ENCODE measurements at places on chromosomes 16 and 17.

DNA sequence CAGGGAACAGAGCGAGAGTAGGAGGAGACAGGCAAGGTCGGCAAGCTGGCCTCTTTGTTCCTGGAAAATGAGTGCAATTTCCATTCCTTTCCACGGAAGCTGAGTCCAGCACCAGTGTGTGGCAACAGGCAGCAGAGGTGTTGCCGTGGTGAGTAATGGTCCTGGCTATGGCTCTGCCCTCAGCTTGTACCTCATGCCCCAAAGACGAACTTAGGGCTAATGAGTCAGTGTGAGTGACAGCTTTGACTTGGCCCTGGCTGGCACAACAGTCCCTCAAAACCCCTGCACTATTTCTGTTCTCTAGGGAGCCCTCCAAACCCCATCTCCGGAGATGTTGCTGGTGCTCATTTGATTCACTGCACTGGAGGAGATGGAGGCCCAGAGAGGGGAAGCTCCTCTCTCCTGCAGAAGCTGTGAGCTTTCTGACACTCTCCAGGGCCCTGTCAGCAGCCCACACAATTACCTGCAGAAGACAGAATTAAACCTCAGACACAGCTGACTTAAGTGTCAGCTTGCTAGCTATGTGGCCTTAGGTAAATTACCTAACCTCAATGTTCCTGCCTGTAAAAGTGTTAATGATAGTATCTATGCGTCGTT is 129.9 kb downstream of the TMEM132E start:
- DNase-seq = no peak

DNA sequence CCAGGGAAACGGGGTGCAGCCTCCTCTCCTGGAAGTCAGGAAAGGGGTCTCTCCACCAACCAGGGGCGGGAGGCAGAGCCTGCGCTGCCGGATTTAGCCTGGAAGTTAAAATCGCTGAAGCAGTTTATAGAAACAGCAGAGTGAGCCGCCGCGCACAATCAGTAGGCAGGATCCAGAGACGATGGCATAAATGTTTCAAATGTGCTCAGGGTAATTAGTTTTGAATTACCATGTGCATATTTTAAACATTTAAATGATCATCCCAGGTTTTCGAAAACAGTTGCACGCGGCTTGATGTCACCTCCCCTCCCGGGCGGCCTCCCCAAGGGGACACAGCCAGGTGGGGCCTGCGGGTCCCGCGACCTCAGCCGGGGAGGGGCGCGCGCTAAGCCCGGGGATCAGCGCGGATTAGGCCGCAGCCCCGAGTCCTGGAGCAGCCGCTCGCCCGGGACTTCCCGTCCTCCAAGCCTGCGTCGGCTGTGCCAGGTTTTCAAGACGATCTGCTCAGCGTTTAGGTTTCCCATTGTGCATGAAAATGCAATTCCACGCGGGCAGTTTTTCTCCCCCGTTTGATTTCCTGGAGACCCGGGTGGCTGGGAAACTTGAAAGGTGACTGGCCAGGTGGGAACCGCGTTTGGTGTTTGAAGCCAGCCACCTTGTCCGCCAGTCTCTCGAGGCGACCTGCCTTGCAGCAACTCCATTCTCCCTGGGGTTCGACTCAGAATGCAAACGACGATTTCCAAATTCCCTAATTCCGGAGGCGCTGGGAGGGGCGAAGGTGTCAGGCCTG is 78.3 kb downstream of the RPA1 start:
- DNase-seq = no peak

- DNase-seq = no peak
Measured at GRCh38 chr17:34364751-34365150, 1.7 kb upstream of the CCL1 start.

DNA sequence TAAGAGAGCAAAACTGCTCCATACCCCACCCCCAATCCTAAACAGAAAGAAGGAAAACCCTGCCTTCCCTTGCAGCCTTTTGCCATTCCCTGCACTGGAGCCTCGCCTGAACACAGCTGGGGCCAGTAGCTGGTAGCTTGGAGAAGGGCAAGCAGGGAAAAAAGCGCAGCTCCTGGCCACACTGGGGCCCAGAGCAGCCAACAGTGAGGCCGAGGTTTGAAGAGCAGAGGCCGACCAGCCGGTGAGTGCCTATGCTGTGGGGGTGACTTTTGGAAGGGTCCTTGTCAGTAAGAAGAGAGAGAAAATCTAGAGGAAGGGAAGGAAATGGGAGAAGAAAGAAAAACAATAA is 3.2 kb upstream of the HOXB9 start:
- no peak for DNase-seq

DNA sequence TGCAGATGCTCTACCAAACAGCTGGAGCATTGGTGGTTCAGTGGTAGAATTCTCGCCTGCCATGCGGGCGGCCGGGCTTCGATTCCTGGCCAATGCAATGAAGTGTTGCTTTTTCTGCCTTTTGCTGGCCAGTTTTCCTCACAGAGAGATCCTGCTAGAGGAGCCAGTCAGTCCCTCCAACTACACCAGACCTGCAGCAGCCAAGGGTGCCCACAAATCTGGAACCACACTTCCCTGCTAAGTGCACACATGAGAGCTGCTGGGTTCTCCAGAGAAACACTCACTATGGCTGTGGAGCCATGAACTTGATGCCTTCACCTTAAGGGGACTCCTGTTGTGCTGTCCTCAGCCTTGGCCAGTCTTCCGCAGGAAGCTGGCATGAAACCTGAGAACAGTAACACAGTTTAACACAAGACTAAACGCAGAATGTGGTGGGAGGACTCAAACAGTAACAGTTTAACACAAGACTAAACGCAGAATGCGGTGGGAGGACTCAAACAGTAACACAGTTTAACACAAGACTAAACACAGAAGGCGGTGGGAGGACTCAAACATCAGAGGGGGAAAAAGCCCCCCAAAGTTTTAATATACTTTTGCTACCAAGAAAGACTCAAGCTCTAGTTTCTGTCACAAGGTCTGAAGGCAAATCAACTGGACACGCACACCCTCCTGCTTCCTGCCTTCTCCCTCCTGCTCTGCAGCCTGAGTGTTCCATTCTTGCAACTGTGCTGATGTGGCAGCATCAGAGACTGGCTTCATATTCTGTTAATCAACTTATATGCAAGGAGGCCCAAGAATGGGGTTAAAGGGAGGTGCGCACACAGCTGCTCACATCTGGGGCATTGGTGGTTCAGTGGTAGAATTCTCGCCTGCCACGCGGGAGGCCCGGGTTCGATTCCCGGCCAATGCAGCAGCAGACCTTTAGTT is 12.0 kb downstream of the VAC14 start:
- no peak for DNase-seq

DNA sequence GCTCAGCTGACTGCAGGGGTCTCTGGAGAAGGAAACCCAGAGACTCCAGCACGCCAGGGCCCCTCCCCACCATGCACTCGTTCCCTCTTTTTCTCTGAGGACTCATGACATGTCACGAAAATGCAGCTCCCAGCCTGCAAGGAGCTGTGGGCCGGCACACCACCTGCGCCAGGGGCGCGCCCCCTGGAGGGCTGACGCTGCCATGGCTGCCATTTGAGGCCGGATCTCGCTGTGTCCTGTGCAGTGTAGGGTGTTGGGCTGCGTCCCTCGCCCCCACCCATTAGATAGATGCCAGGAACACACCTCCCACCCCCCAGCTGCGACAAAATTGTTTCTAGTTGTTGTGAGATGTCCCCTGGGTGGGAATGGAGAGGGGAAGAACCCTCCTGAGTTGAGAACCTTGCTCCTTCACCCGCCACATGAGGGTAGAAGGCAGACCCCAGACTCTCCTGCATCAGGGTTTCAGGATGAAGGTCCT is 8.2 kb downstream of the SYNGR2 start:
- peak; percentile 62 for DNase-seq

- DNase-seq = no peak
Measured at GRCh38 chr17:6028294-6028693, 41.9 kb upstream of the WSCD1 start.

DNA sequence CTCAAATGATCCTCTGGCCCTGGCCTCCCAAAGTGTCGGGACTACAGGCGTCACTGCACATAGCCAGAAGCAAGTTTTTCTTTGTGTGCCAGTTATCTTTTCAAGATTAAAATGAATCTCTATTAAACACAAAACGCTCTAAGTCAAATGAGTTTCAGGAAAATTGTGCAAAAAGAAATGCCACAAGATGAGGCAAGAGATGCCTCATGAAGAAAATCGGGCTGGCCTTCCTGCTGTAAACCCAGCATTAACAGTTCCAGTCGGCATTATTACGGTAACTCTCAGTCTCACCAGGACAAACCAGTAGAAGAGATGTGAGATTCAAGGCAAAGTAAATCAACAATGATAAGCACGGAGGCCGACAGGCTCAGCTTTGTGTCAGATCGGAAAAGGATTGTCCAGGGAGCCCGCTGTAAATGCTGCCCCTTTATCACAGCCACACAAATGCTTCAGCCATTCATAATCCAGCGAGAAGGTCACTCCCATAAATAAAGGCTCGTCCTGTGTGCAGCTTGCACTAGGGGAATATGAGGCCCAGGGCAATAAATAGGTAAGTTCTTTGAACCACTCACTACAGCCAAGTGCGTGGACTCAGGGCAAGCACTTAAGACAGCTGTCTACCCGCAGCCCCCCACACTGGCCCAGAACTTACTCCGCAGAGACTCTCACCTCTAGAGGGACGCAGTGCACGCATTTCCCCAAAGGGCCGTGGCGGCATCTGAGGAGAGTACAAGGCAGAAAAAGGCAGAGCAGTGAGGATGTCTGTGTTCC is 27.2 kb downstream of the NPLOC4 start:
- no peak for DNase-seq

DNA sequence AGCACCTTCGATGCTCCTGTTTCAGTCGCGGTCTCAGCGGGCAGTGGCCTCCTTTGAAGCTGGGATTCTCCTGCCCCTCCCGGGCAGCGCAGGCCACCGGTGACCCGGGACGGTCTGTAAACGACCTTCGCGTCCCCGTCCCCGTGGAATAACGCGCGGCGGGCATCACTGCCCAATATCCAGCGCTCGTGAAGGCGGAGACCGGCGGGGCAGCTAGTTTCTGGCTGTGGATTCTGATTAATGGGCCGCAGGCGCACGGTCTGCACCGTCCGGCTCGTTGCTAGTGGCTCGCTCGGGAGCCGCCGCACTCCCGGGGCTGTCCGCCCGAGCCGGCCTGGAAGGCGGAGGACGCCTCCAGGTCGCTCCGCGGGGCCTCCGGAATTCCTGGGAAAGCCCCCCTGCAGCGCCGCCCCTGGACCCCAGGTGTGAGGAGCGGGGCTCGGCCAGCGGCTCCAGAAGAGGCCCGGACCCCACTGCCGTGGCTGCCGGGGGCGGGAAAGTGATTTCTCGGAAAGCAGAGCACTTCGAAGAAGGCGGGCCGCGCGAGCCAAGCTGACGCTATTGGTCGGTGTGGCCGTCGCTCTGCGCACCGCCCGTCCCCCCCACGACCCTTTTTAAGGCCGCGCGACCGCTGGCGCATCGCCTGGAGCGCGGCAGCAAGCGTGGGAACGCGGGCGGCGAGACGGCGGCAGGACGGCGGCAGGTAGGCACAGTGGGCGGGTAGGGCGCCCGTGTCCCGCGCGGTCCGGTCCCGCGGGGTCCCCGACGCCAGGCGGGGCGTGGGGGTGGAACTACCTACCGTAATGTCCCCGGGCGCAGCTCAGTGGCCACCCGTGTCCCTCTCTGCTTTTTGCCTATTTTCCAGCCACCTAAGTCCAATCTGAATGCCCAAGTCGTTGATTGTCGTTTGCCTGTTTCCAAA is at the start of gene IRF8:
TSS of gene IRF8 (plus strand) at position 642 of the 922 bp plus-strand sequence. CDS start 3,854 bp downstream, outside the sequence.
- DNase-seq = peak; percentile 48

DNA sequence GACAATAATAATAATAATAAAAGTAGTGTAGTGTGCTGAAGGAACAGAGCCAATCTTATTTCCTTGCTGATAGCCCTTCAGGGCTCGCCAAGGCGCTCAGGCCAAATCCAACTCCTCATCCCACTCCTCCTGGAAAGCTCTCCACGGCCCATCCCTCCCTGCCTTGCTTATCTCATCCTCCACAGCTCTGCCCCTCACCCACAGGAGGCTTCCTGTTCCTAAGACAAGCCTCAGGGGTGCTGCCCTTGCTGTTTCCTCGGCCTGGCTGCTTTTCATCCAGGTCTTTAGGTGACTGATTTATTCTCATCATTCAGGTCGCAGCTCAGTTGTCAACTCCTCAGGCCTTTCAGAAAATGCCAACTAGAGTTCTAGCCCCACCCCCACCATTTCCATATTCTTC is 11.2 kb downstream of the GTF3C1 start:
- no peak for DNase-seq

- DNase-seq = no peak
Measured at GRCh38 chr17:45432405-45433158, at the start of gene ARHGAP27. Gene ARHGAP27 (minus strand): TSS chr17:45432870. CDS start chr17:45430279, 2,591 bp downstream.

DNA sequence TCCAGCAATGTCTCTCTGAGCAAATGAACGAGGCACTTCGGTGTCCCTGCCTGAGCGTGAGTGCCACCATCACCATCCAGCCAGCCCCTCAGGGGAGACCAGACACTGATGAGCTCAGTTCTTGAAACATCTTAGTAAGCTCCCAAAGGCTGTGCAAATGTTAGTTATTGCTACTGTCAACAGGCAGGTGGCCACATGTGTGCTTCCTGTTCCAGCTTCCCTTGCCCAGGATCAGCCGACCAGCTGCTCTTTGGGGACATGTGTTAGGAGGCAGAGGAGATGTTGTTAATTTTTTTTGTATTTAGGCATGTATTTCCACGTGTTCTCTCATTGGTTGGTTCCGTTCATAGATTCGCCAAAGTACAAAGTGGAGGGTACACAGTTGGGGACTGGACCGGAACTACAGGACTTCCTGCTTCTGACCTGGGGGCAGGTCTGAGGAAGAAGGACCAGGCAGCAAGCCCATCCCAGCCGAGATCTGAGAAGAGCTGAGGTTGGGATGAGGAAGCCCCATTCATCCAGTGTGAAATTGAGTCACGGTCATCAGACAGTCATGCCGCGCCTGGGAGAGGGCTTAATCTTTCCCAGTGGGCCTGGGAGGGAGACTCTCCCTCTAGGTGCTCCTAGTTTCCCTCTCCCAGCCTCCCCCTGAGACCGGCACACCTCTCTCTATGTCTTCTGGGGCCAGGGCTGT is 3.8 kb downstream of the TTYH2 start:
- DNase-seq = no peak
